CD4-positive, alpha-beta T cell treated with Interleukin-1 beta for 1 hour (primary cell): ENCODE measurements at places on chromosomes 1 and 21.

GRCh38 chr1:116909512-116910378 is at the start of gene PTGFRN:
Gene PTGFRN, plus strand, starts transcription at chr1:116909916. Its CDS starts 288 bp downstream, at chr1:116910204.
- no peak for DNase-seq

DNA sequence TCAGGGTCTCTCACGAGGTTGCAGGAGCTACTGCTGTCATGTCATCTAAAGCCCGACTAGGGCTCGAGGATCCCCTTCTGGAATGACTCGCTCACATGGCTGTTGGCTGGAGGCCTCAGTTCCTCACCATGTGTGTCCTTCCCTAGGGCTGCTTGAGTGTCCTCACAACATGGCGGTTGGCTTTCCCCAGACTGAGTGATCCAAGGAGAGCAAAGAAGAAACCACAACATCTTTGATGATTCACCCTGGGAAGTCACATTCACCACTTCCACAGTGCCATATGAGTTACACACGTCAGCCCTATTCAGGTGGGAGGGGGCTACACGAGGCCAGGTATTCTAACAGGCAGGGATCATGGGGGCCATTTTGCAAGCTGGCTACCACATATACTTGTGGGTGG is 64.9 kb downstream of the FHAD1 start:
- no peak for DNase-seq

- no peak for DNase-seq
Observed at GRCh38 chr21:44416193-44416592, 39.1 kb upstream of the LRRC3 start.

- no peak for DNase-seq
Observed at GRCh38 chr21:33643658-33644311, 1.5 kb downstream of the ITSN1 start.

DNA sequence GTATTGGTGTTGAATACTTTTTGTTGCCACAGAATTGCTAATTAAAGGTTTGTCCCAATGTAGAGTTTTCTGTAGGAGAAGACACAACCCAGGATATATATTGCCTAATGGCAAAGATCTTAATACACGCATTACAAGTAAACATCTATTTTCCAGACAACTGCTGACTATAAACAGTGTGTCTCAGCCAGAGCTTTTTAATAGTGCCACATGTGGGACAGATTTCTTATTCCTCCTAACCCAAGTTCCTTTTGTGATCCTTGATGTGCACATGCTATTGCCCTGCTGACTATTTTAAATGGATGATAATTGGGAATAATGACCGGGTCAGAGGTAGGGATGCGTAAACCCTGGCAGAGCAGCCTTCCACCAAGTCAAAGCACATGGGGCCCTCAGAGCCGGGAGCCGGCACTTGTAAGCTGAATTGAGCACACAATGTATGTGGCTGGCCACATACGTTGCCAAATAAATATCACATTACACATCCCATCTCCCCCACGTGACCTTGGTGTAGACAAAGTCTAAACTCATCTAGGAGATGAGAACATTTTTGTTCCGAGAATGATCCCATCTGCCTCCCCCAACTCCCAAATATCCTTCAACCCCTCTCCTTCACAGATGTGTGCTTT is 209.8 kb upstream of the NFIA start:
- no peak for DNase-seq

DNA sequence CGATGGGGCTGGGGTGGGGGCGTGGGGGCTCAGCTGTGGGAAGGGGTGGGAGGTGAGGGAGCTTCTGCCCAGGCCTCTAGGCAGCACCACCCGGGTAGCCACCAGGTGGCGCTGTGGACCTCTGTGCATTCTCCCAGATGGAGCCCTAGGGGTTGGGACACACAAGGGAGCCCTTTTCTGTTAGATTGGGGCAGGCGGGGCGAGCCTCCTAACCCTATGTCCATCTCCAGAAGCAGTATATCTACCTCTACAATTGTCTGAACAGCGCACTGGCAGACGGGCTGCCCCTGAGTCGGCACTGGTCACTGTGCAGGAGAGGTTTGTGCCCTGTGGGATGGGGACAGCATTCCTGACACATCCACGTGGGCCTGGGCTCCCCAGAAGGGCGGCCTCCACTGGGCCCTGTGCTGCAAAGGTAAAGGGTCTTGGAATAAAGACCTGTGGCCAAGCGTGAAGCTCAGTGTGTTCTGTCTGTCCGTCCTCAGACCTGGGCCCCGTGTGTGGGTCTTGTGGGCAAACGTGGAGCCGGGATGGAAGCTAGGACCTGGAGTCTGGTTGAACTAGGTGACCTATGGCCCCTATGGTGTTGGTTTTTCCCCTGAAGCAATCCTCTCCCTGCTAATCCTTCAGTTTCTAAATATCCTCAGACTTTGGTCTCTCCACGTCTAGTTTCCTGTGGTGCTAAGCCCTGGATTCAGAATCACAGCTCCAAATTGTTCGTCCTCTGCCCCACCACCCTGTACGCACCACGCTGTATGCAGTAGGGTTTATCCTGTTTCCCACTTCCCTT is 4.4 kb upstream of the LGR6 start:
- peak; percentile 76 for DNase-seq

DNA sequence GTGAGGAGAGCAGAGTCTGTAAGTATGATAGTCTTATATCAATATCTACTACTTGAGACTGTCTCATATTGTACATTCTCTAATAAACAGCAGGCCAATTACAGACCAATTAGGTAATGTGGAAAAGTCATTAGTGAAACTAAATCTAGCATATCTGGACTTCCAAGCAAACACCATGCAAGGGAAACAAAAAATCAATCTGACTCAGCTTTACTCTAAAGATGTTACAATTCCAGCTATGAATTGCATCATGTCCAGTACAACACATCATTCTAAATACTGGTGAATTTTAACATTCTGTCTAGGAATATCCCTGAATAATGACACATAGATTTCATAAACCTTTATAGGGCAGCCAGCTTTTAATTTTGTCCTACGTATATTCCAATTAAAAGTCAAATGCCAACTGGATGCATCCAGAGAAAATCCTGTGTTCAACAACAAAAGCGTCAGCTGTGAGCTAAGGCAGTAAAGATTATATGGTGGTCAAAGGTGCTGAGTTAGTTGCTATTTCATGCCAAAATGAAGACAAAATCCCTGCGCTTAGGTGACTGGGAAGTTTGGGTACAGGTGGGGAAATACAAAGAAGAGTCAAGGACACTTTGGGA is 159.3 kb downstream of the TTLL7 start:
- DNase-seq: no peak

DNA sequence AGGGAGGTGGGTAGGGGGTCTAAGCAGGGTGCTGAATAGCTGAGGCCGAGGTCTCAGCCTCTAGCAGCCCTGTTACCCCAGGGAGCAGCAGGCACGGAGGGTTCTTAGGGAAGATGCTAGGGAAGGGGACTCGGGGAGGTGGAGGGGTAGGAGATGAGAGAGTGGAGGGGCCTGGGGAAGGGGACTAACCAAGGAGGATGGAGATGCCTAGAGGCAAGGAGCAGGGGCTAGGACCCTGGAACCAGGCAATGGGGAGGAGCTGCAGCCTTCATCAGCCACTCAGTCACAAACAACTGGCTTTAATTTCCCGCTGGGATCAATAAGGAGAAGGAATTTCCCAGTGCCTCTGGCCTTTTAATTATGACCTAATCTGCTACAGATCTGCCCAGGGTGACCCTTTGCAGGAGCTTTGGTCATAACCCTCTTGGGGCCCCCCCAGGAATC is 2.9 kb upstream of the CRABP2 start:
- no peak for DNase-seq

DNA sequence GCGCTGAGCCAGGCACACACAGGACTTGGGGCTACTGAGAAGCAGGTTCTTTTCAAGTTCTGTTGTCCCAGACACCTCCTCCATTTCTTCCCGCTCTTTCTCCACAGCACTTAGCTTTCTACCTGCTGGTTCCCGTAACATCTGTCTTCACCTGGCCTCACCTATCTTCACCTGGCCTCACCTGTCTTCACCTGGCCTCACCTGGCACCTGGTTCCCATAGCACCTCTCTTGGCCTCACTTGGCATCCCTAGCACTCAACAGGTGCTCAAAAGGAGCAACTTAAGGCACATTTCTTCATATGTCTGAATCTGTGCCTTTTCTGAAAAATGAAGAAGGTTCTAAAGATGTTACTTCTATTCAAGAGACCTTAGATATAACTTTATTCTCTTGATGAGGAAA is 10.4 kb downstream of the KCNK1 start:
- DNase-seq: no peak

GRCh38 chr1:163195728-163196448 is 6.8 kb downstream of the RGS5 start:
- DNase-seq: no peak

GRCh38 chr1:26119892-26120608 is 8.4 kb downstream of the PDIK1L start:
- no peak for DNase-seq

- DNase-seq: no peak
Observed at GRCh38 chr1:108817016-108817415, 39.9 kb downstream of the AKNAD1 start.

GRCh38 chr21:44370027-44370735 is 16.8 kb downstream of the TRPM2 start:
- DNase-seq: no peak

GRCh38 chr21:46622226-46622625 is 13.2 kb upstream of the PRMT2 start:
- DNase-seq: peak; percentile 70

GRCh38 chr1:153271711-153272110 is 12.2 kb downstream of the LORICRIN start:
- no peak for DNase-seq

DNA sequence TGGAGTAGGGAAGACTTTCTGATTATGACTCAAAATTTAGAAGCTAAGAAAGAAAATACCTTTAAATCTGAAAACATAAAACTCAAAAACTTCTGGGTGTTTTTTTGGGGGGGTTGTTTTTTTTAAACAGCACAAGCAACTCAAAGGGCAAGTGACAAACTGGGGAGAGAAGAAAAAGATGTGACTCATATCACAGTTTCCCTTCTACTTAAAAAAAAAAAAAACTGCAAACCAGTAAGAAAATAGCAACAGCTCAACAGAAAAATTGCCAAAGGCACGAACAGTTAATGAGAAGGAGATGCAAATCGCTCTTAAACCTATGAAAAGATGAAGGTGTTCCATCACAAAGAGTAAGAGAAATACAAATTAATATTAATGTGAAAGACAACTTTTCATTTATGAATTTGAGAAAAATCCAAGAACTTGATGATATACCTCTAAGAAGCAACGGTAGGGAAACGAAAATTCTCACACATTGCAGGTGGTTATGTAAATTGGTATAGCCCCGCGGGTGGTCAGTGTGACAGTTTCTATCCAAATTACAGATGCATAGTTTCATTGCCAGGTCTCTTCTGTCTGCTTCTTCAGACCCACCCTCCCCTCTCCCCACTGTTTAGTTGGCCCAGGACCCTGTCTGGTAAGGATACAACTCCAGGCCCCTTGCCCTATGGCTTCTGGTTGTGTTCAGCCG is 9.0 kb downstream of the IFNAR2 start:
- DNase-seq: no peak

- peak; percentile 67 for DNase-seq
Observed at GRCh38 chr21:34836103-34836932, 167.5 kb downstream of the CLIC6 start.

DNA sequence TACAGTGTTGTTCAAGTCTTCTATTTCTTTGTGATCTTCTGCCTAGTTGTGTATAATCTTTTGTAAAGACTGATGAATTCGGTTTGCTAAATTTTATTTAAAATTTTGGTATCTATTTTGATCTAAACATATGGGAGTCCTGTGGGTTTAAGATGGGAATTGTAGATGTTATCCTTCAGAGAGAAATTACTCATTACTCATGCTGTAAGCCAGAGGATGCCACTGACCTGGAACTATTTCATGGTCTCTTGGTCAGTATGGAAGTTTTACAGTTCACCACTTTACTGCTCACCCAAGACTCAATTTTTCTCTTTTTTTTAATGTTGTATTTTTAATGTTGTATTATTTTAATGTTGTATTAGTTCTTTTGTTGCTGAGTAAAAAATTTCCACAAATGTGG is 138.6 kb upstream of the B3GALT2 start:
- no peak for DNase-seq

DNA sequence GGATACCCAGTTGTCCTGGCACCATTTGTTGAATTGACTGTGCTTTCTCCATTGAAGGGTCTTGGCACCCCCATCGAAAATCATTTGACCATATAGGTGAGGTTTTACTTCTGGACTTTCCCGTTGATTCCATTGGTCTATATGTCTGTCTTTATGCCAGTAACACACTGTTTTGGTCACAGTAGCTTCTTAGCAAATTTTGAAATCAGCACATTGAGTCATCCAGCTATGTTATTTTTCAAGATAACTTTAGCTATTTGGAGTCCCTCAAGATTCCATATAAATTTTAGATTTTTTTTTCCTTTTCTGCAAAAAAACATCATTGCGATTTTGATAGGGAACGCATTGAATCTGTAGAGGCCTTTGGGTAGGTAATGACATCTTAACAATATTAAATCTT is 235.6 kb downstream of the SMYD3 start:
- no peak for DNase-seq

GRCh38 chr1:205199090-205199930 is 12.2 kb downstream of the DSTYK start:
- no peak for DNase-seq

GRCh38 chr1:207259391-207259790 is 62.1 kb upstream of the CD55 start:
- no peak for DNase-seq

DNA sequence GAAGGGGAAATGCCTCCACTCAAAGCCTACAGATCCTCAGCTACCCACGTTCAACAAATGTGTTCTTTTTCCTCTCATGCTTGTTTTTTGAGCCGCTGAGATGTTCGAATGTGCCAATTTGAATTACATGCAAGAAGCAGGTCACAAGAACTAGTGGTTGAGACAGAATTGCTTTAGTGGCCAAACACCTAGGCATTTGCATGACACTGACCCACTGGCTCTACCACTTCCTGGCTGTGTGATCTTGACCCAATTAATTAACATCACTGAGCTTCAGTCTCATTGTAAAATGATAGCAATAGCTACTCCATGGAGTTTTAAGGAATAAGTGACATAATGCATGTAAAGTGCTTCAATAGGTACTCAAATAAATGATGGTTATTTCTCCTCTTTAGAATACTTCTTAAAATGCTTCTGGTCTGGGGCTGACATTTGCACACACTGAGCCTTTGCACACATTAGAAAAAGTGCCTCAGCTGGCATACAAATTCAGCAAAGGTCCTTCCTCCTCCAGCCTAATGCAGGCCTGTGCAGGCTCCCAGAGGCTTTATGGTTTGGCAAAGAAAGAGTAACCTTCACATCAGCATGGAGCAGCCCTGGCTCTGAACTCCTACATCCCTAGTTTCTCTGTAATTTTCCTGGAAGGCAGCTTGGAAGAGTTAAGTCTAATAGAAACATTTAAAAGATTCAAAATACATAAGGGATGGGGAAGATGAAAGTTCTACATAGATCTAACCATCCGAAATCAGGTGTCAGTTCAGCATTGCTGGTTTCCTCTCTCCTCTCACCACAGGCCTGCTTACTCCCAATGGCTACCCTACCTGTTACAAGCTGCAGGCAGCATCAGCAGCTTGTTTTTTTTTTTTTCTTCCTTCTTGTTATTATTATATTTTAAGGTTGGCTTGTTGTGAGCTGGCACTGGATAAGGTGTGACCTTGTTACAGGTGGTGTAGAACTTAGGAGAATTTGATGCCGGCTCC is 107.4 kb downstream of the TBX19 start:
- no peak for DNase-seq

GRCh38 chr1:167158111-167158812 is 62.4 kb upstream of the POU2F1 start:
- DNase-seq: no peak

GRCh38 chr1:177392336-177392735 is 221.6 kb downstream of the BRINP2 start:
- DNase-seq: no peak
